ENCODE measurements at places on chromosomes 3 and 15.

DNA sequence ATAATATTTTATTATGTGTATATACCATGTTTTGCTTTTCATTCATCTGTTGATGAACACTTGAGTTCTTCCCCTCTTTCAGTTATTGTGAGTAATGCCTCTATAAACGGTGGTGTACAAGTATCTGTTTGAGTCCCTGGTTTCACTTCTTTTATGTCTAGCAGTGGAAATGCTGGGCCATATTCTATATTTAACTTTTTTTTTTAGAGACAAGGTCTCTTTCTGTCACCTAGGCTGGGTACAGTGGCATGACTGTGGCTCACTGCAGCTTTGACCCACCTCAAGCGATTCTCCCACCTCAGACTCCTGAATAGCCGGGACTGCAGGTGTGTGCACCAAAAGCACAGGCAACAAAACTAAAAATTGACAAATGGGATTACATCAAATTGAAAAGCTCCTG lies 19.9 kb downstream of the GOLM2 start:
- no peak for DNase-seq

DNA sequence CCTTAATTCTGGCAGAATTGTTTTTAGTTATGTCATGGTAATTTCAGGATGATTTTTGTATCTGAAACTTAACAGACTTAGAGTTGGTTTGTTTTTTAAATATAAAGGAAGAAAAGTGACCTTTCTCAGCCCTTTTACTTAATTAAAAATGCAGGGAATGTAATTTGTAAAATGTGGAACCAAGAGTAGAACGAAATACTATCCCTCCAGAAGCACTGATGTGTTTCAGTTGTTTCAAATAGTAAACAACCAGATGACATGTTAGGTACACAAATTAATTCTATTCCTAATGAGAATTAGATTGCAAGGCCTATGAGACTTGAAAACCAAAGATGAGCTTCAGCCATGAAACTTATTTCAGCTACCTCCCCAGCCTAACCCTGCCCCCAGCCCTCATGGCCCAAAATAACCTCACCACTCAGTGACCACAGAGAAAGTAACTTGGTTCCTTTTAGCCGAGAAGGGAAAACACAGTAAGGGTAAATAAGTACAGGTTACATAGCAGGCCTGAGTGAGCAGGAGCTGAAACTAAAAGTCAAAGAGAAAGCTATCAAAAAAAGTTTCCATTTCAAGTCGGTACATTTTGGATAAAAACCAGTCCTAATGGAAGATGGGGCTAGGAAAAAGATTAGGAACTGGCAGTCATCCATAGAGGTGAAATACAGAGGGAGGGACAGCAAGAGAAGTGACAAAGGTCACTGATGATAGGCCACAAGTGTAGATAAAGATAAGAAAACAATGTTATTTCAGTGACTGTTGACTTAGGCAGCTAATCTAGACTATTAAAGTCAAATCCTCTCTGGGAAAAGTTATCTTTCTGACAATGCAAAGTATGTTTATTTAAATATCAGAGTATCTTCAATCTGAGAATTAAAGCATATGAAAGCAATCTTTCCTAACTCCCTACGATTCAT lies 23.2 kb downstream of the SENP8 start:
- no peak for DNase-seq

DNA sequence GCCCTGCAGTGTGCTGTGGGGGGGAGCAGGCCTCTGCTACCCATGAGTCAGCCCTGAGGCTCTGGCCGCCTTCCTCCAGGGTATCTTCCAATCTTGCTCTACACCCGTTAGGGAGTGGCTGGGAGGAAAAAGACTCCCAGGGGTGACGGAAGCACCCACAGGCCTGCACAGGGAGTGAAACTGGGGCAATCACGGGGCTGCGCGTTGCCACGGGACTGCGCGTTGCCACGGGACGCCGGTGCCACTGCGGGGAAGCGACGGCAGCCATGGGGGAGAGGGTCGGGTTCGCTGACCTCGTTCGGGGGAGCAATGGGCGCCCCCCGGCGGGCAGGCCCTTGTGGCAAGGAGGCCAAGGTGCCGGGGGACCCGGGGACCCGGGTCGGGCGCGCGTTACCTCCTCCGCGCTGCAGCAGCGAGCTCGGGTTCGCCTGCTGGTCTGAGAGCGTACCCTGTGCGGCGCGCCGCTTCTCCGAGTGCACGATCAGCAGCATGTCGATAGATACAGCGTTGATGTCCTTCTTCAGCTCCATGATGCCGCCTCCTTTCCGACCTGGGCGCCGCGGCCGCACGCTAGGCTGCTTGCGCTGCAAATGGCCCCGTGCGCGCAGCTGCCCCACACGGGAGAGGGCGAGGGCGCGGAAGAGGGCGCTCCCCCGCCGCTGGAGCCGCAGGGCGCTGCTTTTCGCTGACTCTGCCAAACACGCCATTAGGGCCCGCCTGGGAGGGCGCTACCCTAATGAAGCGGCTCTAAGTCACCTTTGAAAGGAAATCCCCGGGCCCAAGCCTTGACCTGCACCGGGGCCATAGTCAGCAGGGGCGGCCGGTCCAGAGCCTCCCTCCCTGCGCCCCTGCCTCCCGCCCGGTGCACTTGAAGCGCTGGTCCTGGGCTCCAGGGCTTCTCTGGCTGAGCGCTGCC lies at the start of gene KY:
TSS of gene KY (minus strand) at position 592 of the 916 bp plus-strand sequence. CDS start at position 530, 62 bp downstream.
- DNase-seq: peak; percentile 71

DNA sequence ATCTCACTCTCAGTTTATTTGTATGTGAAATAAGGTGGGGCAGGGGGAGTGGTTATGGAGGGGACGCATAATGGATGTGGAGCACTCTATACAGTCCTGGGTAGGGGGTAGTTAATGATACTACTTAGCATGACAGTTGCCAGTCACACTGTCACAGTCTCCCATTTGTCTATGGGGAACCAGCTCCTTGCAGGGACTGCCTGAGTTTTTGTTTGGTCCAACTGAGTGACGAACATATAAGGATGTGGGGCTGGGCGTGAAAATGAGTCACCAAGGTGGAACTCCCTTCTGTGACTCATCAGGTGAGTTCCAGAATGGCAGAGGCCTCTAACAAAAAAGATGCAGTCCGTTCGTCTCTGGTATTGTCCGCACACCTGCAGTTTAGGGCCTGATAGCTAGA lies 235.3 kb upstream of the ST8SIA2 start:
- DNase-seq: no peak

DNA sequence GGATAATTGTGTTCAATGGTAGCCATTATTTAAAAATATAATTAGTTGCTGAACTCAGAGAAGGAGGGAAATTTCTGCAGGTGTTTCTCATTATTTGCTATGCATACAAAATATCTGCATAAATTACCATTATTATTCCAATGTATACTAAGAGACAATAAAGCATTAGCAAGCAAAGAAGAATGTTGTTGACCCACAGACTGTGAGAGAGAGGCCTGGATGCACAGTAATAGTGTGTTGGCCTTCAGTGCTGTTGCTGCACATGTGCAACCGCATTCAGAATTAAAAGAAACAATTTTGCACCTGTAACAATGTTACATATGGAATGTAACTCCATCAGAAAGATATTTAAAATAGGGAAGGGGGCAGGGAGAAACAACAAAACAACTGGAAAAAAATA lies 155.6 kb upstream of the KCNH8 start:
- DNase-seq: no peak

DNA sequence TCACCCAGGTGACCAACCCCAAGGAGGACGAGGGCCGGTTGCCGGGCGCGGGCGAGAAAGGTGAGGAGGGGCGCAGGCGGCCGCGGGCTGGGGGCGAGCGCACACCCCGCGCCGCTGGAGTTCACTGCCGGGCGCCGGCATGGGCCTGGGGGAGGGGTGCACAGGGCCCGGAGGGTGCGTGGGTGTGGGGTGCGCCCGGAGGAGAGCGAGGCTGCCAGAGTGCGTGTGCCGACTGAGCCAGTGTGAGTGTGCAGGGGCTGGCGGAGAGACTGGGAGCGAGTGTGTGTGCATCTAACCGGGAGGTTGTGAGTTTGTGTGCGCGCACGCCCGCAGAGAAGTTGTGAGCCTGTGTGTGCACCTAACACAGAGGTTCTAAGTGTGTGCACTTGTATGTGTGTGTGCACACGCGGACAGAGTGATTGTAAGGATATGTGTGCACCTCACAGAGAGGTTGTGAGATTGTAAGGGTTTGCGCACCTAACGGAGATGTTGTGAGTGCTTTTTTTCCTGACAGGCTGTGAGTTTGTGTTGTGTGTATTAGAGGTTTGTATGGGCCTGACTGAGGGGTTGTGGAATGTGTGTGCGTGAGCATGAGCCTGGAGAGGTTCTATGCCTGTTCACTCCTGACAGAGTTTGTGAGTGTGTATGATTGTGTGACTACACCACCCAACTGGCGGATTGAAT lies 681 bp downstream of the CTDSPL start:
- DNase-seq: peak; percentile 69

DNA sequence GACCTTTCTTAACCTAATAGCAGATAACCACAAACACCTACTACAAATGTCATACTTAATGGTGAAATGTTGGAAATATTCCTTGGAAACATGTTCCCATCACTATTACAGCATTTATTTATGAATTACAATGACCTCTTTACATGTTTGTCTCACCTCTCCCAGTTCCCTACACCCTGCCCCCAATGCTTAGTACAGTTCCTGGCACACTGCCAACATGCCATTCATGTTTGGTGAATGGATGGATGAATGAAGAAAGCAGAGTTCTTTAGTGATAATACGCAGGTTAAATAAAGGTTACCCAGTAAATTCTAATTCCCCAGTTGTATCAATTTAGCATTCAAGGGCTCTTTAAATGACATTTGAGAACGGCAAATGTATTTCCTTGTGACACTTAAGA lies 259.9 kb upstream of the ATP11B start:
- no peak for DNase-seq

- DNase-seq: no peak
Measured at GRCh38 chr3:150299201-150299600, 108.9 kb upstream of the TSC22D2 start.

DNA sequence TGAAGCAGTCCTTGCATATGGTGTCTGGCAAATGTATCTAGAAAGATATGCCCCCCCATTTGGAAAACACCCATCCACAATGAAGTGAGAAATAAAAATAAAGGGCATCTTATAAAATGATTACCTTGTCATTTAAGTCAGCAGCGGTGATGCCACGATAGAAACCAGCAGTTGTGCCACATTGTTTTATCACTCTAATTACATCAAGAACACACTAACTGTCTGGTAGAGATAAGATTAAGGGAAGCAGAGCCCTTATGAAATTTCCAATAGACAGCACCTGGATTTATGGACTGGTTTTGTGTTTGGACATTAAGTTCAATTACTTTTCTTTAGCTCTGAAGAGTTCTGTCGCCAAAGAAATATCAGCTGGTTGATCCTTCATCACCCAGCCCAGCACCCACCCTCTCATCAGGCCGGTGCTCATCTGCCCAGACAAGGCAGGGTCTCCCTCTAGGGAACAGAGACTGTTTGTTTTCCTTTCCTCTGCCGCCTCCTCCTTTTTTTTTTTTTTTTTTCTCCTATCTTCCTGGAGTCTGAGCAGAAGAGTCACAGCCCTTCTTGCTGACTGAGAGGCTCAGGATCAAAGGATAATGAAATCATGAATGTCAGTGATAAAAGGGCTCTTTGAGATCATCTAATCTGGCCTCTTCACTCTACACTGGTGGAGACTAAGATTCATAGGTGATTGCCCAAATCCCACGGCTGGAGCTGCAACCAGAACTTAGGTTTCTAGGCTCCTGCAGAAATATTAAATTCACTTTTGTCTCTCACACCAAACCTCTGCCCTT lies 464.1 kb downstream of the NTRK3 start:
- DNase-seq: no peak

GRCh38 chr3:190414297-190414696 lies 26.3 kb downstream of the CLDN16 start:
- DNase-seq: no peak

- DNase-seq: no peak
Measured at GRCh38 chr3:65888196-65888595, 150.5 kb downstream of the MAGI1 start.

GRCh38 chr3:106337116-106337515 lies 468.3 kb upstream of the CBLB start:
- no peak for DNase-seq

GRCh38 chr3:145490088-145491048 lies 670.6 kb downstream of the PLOD2 start:
- DNase-seq: no peak

- DNase-seq: no peak
Measured at GRCh38 chr3:115552007-115552406, 71.3 kb upstream of the GAP43 start.

GRCh38 chr3:61632568-61633175 lies 71.3 kb downstream of the PTPRG start:
- DNase-seq: no peak

- no peak for DNase-seq
Measured at GRCh38 chr3:32003380-32003779, 21.8 kb downstream of the ZNF860 start.

GRCh38 chr3:102161384-102162006 lies 273.3 kb upstream of the ZPLD1 start:
- DNase-seq: no peak

DNA sequence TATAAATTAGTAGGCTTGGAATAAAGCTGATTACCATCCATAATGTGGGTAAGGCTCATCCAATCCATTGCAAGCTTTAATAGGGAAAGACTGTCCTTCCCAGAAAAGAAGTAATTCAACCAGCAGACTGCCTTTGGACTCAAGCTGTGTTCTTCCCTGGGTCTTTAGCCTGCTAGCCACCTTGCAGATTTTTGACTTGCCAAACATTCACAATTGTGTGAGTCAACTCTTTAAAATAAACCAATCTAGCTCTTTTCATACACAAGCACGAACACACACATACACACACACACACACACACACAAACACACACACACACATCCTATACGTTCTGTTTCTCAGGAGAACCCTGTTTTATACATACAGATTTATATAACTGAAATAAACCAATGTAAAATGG lies 248.1 kb downstream of the NAALADL2 start:
- no peak for DNase-seq

DNA sequence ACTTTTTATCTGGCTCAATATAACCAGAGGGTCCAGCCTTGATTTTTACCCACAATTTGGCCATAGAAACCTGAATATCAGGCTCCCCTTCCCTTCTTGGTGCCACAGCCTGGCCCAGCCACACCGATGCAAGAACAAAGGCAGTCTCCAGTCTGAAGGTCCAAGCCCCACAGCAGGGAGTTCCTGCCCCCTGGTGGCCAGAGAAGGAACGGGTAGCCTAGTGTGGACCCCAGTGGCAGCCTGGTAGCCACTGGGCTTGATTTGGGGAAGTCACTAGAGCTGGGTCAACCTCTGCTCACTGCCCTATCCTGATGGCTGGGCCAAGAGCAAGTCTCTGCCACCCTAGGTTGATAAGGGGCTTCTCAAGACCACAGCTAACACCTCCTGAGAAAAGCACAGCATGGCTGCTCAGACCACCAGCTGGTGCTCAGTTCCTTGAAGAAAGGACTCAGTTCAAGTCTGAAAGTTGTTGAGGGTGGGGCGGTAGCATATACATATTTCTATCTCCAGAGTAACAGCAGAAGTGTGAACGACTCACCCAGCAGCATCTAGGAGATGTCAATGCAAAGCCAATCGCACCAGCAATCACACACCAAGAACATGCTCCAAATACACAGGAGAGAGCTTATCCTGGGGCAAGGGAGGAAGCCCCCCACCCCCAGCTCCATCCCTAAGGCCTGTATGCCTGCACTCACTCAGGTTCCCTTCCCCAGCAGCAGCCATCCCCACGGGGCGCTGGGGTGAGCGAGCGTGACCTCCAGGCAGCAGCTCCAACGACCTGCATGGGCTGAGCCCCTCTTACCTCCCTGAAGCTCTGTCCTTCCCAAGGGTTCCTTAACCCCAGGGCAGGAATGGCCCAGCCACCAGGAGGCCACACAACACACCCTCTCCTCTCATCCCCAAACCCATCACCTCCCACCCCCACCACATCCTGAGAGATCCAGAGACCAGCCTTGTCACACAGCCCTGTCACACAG lies 7.6 kb downstream of the PFKFB4 start:
- peak; percentile 77 for DNase-seq

All from caudate nucleus (tissue), 63 donors.